ENCODE measurements at places on chromosomes 2 and 18.

DNA sequence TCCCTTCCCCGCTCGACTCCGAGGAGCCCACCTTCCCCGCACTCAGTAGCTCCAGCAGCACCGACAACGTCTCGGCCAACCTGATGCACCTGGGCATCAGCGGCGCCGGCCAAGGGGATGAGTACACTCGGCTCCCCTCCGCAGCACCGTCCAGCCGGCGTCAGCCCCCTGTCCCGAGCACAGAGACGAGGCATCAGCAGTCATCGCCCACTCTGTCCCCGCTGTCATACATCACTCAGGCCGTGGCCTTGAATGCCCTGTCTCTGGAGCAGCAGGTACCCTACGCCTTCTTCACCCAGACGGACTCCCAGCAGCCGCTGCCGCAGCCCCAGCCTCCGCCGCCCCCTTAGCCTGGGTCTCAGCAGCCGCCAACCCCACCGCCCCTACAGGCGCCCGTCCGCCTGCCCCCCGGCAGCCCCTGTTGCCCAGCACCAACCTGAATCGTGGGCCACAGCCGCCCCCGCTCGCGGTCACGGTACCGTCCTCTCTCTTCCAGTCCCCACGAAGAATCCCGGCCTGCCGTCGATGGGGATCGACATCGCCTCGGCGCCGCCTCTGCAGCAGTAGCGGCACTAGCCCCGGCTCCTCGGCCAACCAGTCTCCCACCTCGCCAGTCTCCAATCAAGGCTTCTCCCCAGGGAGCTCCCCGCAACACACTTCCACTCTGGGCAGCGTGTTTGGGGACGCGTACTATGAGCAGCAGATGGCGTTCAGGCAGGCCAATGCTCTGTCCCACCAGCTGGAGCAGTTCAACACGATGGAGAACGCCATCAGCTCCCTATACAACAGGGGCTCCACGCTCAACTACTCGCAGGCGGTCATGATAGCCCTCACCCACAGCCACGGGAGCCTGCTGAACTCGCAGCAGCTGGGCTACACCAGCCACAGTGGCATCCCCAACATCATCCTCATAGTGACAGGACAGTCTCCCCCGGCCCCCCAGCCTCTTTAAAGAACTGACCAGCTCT is 1195.9 kb upstream of the CHAC2 start:
- DNase-seq, result no peak

DNA sequence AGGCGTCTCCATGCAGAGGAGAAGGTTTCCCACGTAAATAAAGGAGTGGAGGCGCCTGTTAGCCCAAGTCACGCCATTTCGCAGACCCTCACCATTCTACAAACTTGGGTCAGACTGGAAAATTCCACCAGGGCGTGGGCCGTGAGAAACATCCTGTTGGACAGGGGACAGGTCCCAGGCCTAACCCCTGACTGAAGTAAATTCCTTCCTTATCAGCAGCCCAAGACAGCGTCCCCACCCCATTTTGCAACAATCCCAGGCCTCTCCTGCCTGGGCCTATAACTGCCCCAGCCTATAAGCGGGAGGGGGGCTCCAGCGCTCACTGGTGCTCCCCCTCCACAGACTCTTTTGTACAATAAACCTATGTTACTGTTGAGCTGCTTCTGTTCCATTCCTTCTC is 57.3 kb upstream of the CBLN2 start:
- DNase-seq, result no peak

- no peak for DNase-seq
Measured at GRCh38 chr18:12376034-12376753, 833 bp downstream of the AFG3L2 start.

- DNase-seq, result no peak
Measured at GRCh38 chr2:177317443-177317842, 52.9 kb upstream of the NFE2L2 start.

GRCh38 chr18:49212819-49213218 is 247.6 kb downstream of the DYM start:
- no peak for DNase-seq

- DNase-seq, result no peak
Measured at GRCh38 chr18:55494899-55495298, 93.1 kb downstream of the TCF4 start.

GRCh38 chr2:45469314-45470099 is 141.6 kb downstream of the SRBD1 start:
- DNase-seq, result no peak

GRCh38 chr2:61471905-61472805 is 1.3 kb upstream of the USP34 start:
- no peak for DNase-seq

DNA sequence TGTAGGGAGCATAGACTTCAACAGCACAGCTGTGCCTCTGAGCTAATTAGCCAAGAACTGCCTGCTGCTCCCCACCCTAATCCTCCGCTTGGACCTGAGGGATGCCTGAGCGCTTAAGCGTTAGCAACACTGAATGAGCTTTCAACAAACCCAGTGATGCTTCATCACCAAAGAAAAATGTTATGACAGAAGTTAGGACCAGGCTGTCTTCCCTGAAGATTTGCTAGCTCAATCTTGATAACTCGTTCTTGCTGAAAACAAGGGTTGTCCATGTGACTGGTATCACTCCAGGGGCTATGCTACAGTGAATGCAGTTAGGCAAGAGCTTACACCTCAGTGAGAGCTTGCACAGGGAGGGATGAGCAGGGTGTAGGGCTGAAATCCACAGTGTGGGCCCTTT is 190.7 kb upstream of the SIX2 start:
- peak; percentile 76 for DNase-seq

- DNase-seq, result no peak
Measured at GRCh38 chr2:236971131-236971821, 114.4 kb upstream of the COPS8 start.

GRCh38 chr2:223613017-223613950 is 11.1 kb upstream of the SCG2 start:
- DNase-seq, result peak; percentile 96

DNA sequence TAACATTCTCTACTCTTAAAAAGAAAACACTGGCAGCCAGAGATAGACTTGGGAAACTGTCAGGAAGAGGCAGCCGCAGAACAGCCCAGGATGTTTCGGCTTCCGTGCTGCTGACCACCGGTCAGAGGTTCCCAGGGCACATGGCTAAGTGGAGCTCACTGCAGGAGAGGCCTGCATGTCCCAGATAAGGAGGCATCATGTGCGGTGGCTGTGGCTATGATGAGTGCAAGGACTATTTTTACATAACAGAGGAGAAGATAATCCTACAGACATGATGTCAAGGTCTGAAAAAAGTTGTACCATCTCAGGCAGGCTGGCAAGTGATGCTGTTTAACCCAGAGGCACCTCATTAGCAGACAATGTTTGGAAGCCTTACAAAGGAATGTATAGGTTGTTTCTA is 252.3 kb downstream of the CYRIA start:
- no peak for DNase-seq

DNA sequence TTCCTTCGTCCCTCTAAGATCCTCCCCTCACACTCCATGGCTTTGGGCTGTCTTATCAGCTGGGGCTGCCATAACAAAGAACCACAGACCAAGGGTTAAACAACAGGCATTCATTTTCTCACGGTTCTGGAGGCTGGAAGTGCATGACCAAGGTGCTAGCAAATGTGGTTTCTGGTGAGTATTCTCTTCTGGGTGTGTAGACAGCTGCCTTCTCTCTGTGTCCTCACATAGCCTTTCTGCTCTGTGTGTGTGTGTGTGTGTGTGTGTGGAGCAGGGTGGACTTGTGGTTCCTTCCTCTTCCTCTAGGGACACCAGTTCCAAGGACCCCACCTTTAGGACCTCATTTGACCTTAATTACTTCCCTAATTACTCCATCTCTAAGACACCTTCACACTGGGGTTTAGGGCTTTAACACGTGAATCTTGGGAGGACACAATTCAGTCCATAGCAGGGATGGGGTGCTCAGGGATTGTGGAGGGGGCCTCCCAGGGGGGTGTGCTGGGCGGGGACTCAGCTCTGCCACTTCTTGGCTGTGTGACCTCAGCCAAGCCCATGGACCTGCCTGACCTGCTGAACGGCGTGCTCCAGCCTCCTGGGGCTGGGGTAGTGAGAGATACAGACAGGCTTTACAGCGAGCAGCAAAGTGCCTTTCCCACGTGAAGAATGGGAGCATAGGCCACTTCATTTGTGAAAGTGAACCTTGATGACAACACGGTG is 38.0 kb downstream of the ACKR3 start:
- DNase-seq, result no peak

- no peak for DNase-seq
Measured at GRCh38 chr2:109144271-109144670, 15.3 kb downstream of the SH3RF3 start.

DNA sequence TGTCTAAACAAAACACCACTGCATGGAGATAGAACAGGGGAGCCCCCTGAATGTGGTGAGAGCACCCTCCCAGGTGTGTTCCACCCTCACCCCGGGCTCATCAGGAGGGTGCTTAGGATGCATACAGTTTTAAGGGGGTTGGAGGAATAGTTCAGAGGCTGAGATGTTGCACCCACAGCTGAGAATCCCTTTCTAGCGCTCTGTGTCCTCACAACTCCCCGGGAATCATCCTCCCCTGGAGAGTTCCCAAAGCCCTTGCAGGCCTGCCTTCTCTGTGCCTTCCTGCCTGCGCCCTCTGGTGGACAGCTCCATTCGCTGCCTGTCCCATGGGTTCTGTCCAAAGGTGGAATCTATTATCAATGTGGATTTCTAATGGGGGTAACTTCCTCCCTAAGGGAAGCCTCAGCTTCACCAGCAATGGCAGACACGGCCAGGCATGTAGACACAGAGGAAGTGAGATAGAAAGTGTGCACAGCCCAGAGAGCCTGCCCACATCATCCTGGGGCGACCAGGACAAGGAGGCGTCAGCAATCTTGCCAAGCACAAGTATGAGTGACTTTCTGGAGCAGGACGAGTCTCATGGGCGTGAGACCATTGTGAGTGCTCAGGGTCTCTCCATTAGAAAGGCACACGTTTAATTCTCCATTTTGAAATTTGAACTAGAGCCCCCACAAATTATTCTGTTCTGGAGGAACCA is 1.2 kb upstream of the UGT1A5 start:
- no peak for DNase-seq

DNA sequence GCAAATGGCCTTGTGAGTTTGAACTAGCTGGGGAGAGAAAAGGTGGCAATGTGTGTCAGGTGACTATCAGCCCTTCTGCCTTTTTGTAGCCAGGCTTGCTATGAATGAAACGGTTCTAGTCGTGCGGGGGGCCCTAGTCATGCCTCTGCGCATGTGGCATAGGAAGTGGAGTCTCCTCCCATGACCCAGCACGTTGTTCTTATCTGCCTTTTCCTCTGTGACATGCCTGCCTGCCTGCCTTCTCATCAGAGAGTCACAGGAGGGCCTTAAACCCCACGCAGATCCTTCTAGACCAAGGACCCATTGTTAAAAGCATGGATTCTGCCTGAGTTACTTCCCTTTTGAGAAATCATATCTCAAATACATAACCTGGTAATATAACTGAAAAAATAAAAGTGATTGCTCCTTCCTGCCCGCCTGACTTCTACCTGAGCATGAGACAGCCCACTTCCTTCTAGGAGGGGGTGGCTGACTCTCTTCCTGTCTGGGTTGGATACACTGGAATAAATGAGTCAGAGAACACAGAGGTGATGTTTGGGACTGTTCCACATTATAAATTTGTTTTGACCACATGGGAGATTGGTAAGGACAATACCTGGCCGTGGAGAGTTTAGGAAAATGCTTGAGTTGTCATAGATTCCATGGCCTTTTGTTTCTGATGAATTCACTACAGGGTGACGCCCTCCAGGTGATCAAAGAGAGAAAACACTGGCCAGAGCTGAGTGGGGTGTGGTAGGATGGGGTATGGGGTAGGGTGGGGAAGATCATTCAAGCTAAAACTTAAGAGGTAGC is 49.8 kb downstream of the FBLN7 start:
- DNase-seq, result no peak

DNA sequence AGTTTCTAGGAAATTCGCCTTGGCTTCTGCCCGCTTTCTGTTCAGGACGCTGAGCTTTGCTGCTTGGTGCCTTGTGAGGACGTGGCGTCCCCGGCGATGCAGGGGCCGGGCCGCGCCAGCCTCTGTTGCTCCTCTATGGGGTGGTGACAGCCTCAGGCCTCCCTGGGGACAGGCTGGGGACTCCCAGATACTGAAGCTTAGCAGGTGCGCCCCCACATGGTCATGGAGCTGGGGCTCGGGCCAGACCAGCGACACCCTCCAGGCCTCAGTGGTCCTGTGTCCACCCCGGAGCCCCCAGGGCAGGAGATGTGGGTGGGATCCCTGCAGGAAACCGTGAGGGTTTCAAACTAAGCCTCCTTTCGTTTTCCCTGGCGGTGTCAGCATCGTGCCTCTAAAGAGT is 29.2 kb downstream of the KCNG2 start:
- no peak for DNase-seq

GRCh38 chr18:25350489-25351251 is 1.3 kb downstream of the ZNF521 start:
- DNase-seq, result no peak

DNA sequence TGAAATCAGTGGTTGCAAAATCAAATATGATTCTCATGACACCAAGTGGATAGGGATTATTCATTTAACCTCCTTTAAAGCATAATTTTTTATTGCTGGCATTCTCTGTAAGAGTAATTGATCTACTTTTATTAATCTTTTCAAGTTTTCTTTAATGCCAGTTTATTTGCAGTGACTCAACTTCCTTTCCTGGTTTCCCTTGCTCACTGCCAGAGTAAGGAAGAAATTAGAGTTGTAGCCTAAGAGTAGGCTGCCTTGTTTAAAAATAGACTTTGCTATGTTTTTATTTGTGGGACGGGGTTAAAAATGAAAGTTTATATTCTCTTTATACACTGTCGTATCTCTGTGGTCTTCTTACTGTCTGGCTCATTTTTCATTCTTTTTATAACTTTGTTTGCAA is 148.6 kb downstream of the WDR7 start:
- no peak for DNase-seq

DNA sequence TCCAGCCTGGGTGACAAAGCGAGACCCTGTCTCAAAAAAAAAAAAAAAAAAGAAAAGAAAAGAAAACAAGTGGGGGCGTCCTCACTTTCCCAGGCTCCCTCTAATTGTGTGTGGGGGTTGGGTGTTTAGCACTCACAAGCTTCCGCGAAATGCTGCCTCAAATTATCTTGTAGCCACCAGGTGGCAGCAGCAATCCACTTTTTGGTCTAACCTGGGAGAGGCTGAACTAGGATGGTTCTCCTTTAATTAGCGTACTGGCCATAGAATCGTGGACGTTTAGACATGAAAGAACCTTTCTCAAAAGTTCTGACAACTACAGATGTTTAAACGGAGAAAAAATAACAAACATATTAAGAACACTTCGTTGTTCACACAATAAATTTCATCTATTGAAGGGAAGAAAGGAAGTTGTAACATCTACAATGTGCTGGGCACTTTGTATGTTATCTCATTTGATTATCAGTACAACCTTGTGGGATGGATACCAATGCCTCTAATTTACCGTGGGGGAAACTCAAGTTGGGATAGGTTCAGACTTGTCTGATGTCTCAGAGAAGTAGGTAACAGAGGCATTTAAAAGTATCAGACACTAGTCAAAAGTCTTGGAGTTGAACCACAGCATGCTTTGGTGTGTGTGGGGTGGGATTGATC is 122.7 kb upstream of the NABP1 start:
- peak; percentile 38 for DNase-seq

- DNase-seq, result no peak
Measured at GRCh38 chr2:207131594-207131993, 34.2 kb downstream of the KLF7 start.

GRCh38 chr18:54529444-54529843 is 61.6 kb upstream of the DYNAP start:
- DNase-seq, result no peak
